Daoy (cell line): ENCODE measurements at places on chromosomes 5 and 9. TPM values are rescaled to one million over a fixed set of nuclear protein-coding genes. Genes with fewer than 3 reads are reported as not detected.

GRCh38 chr9:31137176-31138160 is 1247.0 kb upstream of the ACO1 start:
- DNase-seq, result peak; percentile 25

The IL3 gene
- not detected in 2 replicates for total RNA-seq

The CCDC192 gene
- not detected in 2 replicates for total RNA-seq

- no peak for DNase-seq
Observed at GRCh38 chr9:103789686-103790085, 304.4 kb upstream of the SMC2 start.

The HAVCR1 gene
- total RNA-seq, result not detected in 2 replicates

The SGTB gene
- 7.7 and 9.9 TPM in 2 replicates for total RNA-seq

The PCDHB14 gene
- total RNA-seq, result 1.0 and 1.5 TPM in 2 replicates

DNA sequence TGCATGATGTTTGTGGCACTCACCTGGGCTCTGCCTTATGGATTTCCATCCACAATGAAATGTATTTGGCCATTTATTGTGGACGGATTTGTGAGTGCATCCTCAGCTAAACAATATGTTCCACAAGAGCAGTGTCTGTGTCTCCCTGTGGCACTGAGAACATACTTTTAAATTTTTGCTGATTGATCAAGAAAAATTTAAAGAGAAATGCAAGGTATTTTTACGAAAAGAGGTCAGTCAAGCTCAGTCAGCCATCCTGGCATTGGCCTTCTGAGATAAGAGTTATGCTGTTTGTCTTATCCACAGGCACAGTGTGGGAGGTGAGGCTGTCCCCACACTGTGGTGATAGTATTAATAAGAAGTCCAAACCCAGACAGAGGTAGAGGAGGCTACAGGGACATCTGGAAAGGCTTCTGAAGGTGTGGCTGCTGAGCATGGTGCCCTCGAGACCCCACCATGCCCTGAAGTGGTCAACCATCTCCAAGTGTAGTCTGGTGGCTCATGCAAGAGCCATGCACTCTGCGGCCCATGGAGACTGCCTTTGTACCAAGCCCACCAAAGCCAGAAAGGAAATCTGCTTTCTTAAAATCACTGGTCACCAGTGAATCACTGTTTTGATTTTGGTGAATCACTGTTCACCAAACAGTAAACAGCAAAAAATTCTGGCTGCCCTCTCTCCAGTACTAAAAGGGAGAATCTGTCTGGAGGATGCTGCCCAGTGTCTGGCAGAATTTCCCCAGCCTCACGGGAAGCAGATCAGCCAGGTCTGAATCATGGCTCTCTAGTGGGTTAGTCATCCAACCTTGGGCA is 28.8 kb downstream of the SPOCK1 start:
- DNase-seq, result peak; percentile 97

DNA sequence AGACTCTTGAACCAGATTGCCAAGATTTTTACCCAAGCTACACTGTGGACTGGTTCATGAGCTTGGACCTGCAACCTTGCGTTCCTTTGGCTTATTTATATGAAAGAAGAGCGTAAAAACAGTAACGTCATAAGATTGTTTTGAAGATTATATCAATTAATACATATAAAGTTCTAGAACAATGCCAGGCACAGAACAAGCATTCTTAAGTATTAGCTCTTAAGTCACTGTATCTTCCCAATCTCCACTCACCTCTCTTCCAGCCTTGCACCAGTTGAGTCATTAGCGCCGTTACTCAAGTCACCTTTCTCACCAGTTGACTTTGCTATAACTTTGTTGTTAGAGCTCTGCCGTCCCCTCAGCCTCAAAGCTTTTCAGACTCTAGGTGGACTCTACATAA is 415.7 kb downstream of the PLK2 start:
- DNase-seq, result no peak

- no peak for DNase-seq
Observed at GRCh38 chr5:61084658-61085057, 77.6 kb downstream of the SMIM15 start.

The ZNF354B gene
- total RNA-seq, result 6.1 and 8.9 TPM in 2 replicates

GRCh38 chr9:84823421-84824271 is 154.1 kb downstream of the NTRK2 start:
- no peak for DNase-seq

DNA sequence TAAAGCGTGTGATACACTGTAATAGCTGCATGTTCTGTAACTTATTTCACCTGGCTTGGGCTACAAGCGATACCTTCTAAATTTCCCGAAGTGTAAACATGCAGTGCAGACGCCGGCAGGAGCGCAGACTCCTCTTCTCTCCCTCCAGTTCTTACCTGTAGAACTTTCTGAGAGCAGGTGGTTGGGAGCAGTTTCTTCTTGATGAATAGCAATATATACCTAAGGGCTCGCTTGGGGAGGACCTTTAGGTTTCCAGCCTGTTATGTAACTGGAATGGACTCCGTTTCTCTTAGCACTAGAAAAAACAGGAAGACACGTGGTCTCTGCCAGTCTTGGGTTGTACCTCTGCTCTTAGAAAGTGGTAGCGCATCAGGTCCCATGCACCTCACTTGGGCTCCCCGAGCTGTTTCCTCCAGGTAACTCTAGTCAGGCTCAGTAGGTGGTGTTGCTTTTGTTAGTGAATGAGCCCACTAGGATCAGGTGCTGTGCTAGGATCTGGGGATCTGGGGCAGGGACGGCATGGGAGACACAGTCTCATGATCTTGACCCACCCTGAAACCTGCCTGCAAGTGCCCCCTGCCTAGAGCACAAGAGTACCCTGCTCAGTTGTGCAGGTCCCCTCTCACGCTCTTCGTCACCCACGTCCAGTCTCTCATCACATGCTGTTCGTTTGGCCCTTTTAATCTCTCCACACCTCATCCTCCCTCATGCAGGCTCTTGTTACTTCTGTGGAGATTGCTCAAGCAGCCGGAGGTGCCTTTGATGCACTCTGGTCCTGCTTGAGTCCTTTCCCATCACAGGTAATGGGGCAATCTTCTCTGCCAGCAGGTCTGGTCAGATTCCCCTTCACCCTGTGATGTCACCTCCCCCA is 2.8 kb downstream of the TENT4A start:
- no peak for DNase-seq

DNA sequence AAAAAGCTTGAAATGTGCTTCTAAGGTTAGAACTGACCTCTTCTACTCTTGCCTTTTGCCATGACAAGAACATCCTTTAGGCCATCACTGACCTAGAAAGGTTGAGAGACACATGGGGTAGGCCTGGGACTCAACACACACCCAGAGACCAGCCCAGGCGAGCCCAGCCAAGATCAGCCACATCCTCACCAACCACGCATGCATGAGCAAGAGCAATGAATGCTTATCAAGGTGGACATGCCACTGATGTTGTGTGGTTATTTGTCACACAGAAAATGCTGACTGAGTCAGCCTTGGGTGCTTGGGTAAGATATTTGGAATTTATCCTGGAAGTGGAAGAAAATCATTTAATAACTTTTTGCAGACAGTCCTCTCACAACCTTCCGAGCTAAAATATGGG is 39.4 kb downstream of the SMIM23 start:
- peak; percentile 65 for DNase-seq

The PCDHAC2 gene
- total RNA-seq, result 1.2 and 1.3 TPM in 2 replicates

The PCDHGA12 gene
- total RNA-seq, result not detected in 2 replicates

DNA sequence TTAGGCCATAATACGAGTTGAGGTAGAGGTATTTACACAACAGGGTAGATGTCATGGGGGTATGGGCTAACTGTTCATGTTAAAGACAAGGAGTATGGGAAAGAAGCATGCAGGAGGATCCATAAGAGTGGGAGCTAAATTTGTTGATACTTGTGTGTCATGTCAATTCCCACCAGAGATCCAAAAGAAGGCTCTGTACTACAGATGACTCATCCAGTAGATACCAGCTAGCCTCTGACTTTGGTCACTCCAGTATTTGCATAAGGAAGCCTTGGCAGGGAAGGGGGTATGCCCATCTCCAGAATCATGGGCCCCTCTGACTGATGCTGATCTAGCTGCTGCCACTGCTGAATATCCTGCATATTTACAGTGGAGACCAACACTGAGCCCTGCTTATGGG is 743.7 kb upstream of the GRAMD2B start:
- no peak for DNase-seq

The PRLR gene
- 0.29 and 1.2 TPM in 2 replicates for total RNA-seq

- peak; percentile 80 for DNase-seq
Observed at GRCh38 chr9:38141746-38142591, 72.9 kb upstream of the SHB start.

DNA sequence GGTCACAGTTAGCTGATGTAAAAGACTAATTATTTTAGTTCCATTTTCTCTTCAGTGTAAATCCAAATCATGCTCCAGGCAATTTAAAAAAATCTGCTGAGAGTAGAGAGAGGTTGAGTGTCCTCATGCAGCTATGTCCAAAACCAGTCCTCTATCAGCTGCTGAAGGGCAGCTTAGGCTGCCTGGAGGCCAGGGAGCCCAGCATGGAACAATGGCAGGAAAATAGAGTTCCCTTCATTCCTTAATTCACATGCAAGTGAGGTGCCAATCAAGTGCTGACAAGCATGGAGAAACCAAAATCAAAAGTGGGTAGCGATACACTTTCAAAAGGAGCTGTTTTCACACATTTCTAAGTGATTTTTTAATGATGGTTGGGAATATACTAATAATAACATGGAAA is 78.3 kb upstream of the POU5F2 start:
- no peak for DNase-seq

- peak; percentile 23 for DNase-seq
Observed at GRCh38 chr9:79687131-79687447, 115.3 kb downstream of the TLE4 start.

- no peak for DNase-seq
Observed at GRCh38 chr5:104513640-104514072, 951.1 kb upstream of the NUDT12 start.

GRCh38 chr5:32541241-32541640 is 44.1 kb upstream of the SUB1 start:
- DNase-seq, result no peak

The ABLIM3 gene
- total RNA-seq, result 6.4 and 10.6 TPM in 2 replicates

The SPATA9 gene
- 1.5 TPM in 1 of 2 replicates, not detected in the other for total RNA-seq

DNA sequence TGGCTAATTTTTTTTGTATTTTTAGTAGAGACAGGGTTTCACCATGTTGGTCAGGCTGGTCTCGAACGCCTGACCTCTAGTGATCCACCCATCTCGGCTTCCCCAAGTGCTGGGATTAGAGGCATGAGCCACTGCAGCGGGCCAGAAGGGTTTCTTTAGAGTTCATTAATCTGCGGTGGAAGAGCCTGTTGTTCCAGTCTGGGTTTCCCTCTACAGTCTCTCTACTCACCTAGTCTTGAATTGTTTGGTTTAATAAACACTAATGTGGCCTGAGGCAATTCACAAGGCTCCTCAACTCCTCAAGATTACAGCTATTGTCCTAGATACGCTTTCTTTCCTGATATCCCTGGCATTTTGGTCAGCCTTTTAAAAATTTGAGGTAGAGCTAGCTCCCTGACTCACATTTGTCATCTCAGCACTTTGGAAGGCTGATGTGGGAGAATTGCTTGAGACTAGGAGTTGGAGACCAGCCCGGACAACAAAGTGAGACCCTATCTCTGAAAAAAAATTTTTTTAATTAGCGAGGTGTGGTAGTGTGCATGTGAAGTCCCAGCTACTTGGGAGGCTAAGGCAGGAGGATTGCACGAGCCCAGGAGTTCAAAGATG is 4.6 kb upstream of the SAR1B start:
- DNase-seq, result no peak

- no peak for DNase-seq
Observed at GRCh38 chr5:159018855-159019254, 80.9 kb downstream of the EBF1 start.

The FOXD4 gene
- total RNA-seq, result 0.91 TPM in 1 of 2 replicates, not detected in the other

DNA sequence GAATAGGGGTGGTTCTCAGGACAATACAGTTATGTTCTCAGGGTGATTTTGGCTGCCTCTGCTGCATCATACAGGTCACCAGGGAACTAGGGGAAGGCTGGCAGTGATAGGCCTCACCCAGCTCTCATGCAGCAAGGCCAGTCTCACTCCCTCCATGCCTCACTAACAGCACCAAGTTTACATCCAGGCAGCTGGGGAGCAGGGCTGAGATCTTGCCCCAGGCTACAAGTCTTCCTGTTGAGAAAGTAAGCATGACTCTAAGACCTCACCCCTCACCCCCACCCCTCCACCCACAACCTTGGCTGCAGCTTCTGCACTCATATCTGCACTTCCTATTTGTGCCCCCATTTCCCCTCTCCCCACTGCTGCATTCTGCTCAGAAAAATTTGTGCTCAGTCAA is 481.2 kb downstream of the ACTL7B start:
- peak; percentile 25 for DNase-seq

The TICAM2 gene
- total RNA-seq, result 0.30 and 0.40 TPM in 2 replicates

- no peak for DNase-seq
Observed at GRCh38 chr9:23621924-23622323, 204.1 kb downstream of the ELAVL2 start.

- DNase-seq, result no peak
Observed at GRCh38 chr5:152527358-152528052, 122.4 kb upstream of the NMUR2 start.

The PCDHB11 gene
- total RNA-seq, result 0.40 and 1.1 TPM in 2 replicates

DNA sequence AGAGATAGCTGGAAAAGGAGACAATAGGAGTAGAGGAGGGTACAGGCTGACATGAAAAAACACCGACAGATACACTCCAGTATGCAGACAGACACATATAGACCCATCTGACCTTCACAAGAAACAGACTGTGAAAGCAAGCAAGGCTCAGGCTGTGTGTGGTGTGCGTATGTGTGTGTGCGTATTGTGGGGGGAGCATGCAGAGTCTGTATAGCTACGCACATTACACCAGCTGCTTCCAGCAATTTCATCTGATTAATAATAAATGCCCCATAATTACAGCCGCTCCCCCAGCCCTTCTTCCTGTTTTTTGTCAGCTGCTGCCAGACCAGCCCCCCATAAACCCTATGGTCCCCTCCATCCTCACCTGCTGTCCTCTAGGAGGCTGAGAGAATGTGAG is 6.7 kb downstream of the CNTFR start:
- DNase-seq, result no peak

DNA sequence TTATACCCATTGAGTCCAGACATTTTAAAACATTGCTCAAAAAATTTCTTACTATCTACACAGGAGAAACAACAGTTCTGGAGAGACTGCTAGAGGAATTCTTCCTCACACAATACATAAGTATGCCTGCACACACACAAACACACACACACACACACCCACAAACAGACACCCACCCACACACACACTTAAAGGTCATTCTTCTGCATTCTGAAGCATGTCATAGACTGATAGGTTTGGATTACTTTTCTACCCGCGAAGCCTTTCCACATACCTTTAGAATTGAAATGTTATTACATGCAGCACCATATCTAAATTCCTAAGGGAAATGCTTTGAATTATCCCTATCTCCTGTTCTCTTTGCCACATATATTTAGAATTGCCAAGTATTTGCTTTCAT is 80.2 kb downstream of the FAM174A start:
- no peak for DNase-seq

GRCh38 chr9:120583958-120584369 is 4.0 kb upstream of the CDK5RAP2 start:
- DNase-seq, result peak; percentile 97

The FTMT gene
- not detected in 2 replicates for total RNA-seq

GRCh38 chr5:126138281-126138931 is 284.8 kb upstream of the GRAMD2B start:
- DNase-seq, result peak; percentile 18

DNA sequence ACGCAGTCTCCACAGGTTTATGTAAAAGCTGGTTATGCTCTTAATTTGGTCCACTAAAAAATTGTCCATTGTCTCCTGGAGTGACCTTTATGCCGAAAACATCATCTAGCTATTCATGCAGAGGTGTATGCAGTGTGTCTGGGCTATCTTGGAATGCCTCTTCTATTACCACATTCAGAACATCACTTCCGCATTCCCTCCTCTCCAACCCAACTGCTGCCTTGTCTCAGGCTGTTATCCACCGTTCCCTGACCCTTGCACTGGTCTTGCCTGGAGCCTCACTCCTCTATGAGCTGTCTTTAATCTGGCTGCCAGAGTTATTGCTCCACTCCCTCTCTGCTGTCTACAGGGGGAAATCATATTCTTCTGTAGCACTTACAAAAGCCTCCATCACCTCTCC is 214.1 kb upstream of the ANKRD55 start:
- DNase-seq, result no peak
